ENCODE measurements at places on chromosomes 7 and 10.

- no peak for ATAC-seq
Measured at GRCh38 chr7:55622241-55622640, 49.9 kb upstream of the VOPP1 start.

GRCh38 chr10:20877986-20878983 is 18.8 kb downstream of the NEBL start:
- no peak for ATAC-seq

- no peak for ATAC-seq
Measured at GRCh38 chr7:26388256-26388655, 96.6 kb downstream of the SNX10 start.

GRCh38 chr7:30922596-30922995 is 10.9 kb downstream of the AQP1 start:
- no peak for ATAC-seq

GRCh38 chr7:139827042-139827441 is 2.0 kb upstream of the TBXAS1 start:
- no peak for ATAC-seq

DNA sequence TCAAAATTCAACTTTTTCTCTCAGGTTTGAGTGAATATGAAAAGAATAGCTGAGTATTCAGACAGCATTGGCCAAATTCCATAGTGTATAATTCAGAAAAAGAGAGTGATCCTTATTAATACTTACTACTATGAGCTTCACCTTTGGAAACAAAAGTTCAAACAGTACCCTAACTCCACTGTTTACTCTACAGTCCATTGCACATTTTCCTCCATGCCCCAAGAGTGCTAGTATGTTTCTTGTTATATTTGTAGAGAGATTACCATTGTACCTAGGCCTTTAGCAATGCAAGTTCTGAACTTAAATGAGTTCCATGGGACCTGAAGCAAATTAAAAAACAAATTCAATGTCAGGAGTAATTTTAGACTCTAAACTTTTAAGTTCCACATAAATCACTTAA is 48.1 kb downstream of the MAGI2 start:
- ATAC-seq = no peak

DNA sequence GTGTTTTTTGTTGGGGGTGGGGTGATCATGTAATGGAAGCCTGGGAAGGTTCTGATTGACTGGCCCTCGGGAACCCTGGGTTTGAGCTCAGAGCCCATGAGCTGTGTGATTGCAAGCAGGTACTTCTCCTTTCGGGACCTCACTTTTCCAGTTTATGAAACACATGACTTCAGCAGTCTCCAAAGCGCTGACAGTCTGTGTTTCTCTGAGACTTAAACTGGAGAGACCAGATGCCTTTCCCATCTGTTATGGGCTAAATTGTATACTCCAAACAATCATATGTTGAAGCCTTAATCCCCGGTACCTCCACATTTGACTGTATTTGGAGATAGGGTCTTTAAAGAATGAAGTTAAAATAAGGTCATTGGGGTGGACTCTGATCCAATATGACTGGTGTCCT is 493.6 kb downstream of the GALNT17 start:
- ATAC-seq = no peak

GRCh38 chr10:1612908-1613307 is 124.4 kb downstream of the ADARB2 start:
- ATAC-seq = no peak

DNA sequence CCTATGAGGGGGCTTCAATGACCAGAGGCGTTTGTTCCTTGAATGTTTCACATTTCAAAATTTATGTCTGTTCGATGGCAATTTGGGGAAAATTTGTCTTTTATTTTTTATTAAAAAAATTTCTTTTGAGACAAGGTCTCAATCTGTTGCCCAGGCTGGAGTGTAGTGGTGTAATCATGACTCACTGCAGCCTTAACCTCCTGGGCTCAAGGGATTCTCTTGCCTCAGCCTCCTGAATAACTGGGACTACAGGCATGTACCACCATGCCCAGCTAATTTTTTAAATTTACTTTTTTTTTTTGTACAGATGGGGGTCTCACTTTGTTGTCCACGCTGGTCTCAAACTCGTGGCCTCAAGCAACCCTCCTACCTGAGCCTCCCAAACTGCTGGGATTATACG is 39.7 kb downstream of the OTUD1 start:
- no peak for ATAC-seq

- no peak for ATAC-seq
Measured at GRCh38 chr7:134585897-134586296, 37.0 kb downstream of the AKR1B15 start.

DNA sequence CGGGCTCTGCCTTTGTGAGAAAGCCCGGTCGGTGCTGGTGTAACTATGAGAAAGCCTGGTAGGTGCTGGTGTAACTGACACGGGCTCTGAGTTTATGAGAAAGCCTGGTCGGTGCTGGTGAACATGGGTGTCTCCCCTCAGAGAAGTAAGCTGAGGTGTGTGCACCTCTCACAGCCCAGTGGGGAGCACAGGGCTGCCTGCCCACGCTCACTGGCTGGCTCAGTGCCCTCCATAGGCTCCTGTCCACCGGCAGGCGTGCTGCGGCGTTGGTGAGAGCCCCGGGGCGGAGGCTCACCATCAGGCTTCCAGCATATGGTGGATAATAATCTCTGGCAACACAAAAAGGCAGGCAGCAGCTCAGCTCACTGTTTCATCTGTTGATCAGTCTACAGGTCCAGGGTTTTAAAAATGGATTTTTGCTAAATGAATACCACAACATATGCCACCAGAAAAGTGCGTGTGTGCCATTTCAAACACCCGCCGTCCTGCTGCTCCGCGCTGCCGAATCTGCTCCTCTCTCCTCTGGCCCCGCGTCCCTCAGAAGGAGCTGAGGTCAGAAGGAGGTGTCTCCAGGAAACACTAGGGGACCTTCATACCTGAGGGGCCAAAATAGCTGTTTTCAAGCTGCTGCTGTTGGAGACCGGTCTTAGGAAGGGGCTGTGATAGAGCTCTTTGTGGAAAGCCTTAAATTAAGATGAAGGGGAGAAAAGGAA is 365.7 kb downstream of the DNAJB6 start:
- ATAC-seq = peak; percentile 74

DNA sequence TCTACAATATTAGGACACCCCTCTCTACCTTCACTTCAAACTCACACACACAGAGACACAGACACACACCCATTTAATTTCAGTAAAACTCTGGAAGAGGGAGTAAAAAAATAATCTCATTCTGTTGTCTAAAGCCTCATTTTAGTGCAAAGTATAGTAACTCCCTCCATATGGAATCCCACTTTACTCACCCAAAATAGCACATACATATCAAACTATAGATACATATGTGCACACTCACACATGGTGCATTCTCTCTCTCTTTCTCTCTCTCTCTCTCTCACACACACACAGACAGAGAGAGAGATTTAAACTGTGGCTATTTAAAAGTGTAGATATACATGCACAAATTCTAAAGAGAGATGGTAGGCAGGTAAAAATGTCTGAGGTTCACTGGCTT is 179.6 kb upstream of the PTN start:
- no peak for ATAC-seq

DNA sequence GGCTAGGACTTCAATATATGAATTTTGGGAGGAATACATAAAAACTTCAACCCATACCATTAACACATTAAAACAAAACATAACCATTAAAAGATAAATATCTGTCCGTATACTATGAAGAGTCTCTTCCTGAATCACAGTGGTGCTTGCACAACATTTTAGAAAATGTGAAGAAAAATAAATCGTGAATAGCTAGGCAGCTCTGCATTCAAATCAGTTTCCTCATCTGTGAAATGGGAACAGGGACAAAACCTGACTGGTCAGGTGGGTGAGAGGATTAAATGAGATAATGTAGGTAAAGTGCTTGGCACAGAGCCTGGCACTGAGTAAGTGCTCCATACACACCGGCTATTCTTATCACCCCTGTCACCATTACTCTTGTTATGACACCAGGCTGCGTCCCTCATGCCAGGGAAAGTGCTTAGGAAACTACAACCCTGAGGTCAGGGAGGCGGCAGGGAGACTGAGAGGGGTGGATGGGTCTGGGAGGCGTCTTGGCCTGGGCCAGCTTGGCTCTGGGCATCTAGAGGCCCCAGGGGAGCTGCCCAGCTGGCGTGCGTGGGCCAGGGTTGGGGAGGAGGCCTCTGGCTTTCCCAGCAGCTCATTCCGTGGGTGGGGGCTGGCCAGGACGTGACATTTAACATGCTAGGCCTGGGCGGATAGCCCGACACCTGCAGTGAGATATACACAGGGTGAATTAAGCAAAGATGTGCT is 78.3 kb downstream of the SH3PXD2A start:
- no peak for ATAC-seq

DNA sequence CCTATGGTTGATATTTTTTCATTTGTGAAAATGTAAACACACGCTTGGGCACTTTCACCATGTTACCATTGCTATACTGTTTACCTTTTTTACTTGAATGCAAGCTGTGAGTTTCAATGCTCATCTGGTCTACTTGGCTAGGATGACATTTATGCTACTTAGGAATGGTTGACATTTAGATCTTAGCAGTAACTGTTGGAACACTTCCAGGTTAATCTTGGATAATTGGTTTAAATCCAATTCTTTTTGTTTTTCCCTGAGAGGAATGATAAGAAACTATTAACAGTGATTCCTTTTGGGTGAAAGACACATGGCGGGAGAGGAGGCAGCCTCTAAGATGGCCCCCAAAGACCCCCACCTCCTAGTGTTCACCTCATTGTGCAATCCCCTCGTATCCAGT is 51.4 kb upstream of the AMPH start:
- no peak for ATAC-seq

- ATAC-seq = no peak
Measured at GRCh38 chr7:138756591-138757242, 41.1 kb upstream of the TMEM213 start.

DNA sequence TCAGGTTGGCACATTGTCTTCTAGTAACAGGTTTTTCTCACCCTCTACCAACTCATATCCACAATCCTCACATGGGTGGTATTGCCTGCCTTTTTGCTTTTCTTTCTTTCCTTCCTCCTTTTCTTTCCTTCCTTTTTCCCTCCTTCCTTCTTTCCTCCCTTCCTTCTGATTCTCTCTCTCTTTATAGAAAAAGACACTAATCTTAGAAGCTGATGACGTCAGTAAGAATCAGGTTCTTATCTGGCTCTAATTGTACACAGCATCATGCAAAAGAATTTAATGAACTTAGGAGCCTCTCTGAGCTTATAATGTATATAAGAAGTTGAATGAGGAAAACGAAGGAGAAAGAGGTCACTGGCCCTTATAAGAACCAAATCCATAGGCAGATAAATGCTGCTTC is 328.3 kb downstream of the GRM8 start:
- no peak for ATAC-seq

- no peak for ATAC-seq
Measured at GRCh38 chr7:80945976-80946375, 27.1 kb upstream of the SEMA3C start.

DNA sequence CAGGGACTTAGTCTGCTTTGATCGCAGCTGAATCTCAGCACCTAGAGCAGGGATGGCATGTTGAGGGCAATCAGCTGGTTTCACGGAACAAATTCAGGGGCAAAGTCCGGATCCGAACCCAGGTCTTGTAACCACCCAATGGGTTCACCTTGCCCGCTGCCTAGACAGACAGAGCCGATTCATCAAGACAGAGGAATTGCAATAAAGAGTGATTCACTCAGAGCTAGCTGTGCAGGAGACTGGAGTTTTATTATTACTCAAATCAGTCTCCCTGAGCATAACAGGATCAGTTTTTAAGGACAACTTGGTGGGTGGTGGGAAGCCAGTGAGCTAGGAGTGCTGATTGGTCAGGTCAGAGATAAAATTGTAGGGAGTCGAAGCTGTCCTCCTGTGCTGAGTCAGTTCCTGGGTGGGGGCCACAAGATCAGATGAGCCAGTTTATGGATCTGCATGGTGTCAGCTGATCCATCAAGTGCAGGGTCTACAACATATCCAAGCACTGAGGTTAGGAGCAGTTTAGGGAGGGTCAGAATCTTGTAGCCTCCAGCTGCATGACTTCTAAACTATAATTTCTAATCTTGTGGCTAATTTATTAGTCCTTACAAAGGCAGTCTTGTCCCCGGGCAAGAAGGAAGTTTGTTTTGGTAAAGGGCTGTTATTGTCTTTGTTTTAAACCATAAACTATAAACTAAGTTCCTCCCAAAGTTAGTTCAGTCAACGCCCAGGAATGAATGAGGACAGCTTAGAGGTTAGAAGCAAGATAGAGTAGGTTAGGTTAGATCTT is 43.5 kb upstream of the CHST3 start:
- ATAC-seq = no peak

GRCh38 chr7:27219821-27220220 is 19.9 kb upstream of the HOXA13 start:
- no peak for ATAC-seq

- ATAC-seq = no peak
Measured at GRCh38 chr7:26459540-26460193, 168.0 kb downstream of the SNX10 start.

GRCh38 chr10:52775132-52775647 is 2.6 kb upstream of the MBL2 start:
- no peak for ATAC-seq

DNA sequence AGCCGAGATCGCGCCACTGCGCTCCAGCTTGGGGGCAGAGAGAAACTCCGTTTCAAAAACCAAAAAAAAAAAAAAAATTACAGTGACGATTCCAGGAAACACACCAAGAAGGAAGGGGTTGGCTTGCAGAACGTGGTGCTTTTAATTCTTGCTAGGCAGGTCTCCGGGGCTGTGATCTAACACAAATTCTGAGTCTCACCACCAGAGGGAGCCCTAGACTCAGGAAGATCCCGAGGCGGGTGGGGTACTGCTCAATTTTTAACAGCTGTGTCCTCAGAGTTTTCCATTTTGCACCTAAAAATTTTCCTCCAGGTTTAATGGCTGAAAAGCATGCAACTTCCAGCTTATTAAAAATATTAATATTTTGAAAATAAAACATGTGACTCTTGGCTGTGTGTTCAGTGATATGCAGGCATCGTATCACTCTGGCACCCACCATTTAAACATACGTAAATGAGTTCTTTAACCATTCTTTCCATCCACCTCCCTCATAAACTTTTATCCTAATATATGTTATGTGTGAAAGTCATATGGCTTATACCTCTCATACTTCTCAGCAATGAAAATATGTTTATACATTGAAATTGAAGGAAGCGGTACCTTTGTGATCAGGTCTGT is 26.5 kb upstream of the NUB1 start:
- ATAC-seq = peak; percentile 95

GRCh38 chr7:129136887-129137642 is 7.4 kb upstream of the TSPAN33 start:
- ATAC-seq = no peak

DNA sequence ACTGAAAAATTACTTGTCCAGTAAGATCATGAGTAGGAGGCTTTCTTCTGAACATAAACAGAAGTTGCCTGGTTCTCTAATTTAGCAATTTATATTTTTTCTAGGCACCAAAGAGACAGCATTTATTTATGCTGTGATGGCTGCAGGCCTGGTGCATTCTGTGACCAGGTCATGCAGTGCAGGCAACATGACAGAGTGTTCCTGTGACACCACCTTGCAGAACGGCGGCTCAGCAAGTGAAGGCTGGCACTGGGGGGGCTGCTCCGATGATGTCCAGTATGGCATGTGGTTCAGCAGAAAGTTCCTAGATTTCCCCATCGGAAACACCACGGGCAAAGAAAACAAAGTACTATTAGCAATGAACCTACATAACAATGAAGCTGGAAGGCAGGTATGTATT is 2.8 kb downstream of the WNT16 start:
- ATAC-seq = no peak

Data from SK-N-SH treated with all-trans-retinoic acid at 6 μM for 48 hours (cell line).